Left renal pelvis (tissue), 4 donors: ENCODE measurements at places on chromosomes 6 and 20. TPM values are rescaled to one million over a fixed set of nuclear protein-coding genes. Genes with fewer than 3 reads are reported as not detected.

- DNase-seq = no peak
Observed at GRCh38 chr6:32763421-32763820, at the start of gene HLA-DQB2. HLA-DQB2 (minus strand) TSS chr6:32763532; CDS start chr6:32763470, 62 bp downstream.

GRCh38 chr6:73675466-73676098, 20.4 kb upstream of the CD109 start:
- no peak for DNase-seq

The SPO11 gene
- polyA plus RNA-seq = not detected

DNA sequence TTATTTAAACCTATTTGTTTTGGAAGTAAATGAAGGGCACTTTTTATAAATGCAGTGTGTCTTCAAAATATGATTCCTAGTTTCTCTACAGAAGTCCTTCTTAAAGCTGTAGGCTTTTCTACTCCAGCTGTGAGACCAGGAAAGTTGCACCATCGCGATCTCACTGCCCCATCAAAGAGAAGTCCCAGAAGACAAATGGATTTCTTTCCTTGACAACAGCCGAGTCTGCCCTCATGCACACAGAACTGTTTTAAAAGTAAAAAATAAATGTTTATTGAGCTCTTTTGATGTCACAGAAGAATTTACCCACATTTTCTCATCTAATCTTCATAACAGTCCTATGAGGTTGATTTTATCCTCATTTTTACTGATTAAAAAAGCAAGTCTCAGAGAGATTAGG, 324.4 kb upstream of the NT5E start:
- no peak for DNase-seq

The TSPO2 gene
- 0.47 TPM for polyA plus RNA-seq

GRCh38 chr6:111564482-111564945, 41.2 kb downstream of the TRAF3IP2 start:
- DNase-seq = no peak

The C6orf58 gene
- polyA plus RNA-seq = 1.0 TPM

DNA sequence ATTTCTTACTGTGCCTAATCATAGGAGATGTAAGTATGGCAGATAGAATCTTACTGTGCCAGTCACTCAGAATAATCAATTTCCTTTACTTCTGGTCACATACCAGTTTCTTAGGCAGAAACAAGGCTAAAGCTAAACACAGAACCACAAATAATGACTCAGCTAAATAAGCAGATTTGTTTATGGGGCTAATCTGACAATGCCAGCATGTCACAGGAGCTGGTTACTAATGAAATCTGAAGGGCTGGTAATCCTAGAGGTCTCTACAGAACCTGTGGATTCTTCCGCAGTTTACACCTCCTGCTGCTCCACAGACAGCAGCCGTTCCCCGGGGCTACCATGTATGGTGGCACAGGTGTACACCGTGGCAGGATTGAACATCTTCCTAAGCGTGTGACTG, 80.8 kb downstream of the LYRM4 start:
- no peak for DNase-seq
